Activated CD4-positive, alpha-beta memory T cell treated with anti-CD3 and anti-CD28 coated beads, Interleukin-2, amount 10 ng/mL, durations not matched to agents 7 days and 5 days (primary cell): ENCODE measurements at places on chromosomes 1 and 21. TPM values are rescaled to one million over a fixed set of nuclear protein-coding genes. Genes with fewer than 3 reads are reported as not detected.

DNA sequence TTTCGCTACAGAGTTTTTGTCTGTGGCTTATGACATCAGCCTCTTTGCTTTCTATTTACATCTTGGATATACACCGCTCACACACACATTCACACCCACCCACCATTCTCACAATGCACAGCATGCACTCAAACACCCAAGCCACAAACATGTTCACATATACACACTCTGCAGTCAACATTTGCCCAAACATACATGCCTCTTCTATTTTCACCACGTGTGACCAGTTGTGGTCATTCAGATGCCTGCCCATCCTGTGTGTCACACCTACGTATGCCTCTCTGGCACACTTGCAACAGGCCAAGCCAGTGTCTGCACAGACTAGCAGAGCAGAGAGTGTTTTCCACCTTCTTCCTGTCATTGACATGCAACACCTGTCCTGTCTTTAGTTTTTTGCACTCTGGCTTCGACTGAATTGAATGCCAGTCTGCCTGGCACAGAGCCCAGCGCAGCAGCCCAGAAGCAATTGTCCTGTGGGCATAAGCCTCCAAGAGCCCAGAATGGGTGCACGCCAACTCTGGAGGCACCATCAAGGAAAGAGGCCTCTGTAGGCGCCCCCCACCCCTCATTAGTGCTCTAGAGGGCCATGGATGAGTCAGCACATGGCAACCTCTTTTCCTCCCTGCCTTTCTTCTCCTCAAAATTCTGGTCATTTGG, 37.7 kb upstream of the LRRN2 start:
- H3K4me3 ChIP-seq: no peak overlapping the region
- DNase-seq: no peak

Gene PGLYRP3
- total RNA-seq: not detected

DNA sequence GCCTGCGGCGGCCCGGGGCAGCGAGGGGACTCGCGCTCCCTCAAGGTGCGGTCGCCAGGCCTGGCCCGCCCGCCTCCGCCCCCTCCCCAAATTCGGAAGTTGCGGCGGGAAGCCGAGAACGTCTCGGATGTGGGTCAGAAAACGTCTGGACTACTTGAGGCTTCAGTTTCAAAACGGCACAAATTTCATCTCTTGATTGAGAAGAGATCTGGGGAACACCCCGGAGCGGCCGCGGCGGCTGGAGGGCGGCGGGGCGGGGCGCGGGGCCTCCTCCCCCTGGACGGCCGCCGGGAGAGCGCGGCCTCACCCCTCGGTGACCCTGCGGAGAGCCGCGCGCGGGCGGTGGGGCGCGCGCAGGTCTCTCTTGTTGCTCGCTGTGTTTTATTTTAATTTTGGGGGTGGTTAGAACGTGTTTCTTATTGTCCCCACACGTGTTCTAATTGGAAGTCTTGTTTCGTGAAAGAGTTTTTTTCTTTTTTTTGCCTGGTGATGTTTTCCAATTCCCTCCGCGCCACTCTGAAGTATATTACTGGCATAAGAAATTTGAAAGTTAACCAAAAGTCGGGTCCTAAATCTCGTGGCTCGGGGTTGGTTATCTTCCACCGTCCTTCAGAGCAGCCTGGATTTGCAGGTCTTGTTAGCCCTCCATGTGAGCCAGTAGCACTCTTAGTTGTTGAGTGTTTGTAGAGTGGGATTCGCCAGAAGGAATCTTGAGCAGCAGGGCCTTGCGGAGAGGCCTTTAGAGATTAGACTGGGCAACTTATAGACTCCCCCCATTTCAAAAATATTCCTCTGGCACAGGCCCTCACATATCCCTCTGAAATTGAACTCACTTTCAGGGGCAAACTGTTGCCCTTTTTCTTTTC, 749 bp downstream of the PCBP3 start:
- H3K27ac ChIP-seq: no peak overlapping the region
- H3K27me3 ChIP-seq: peaks cover 31% of the 10 kb centered on the region
- H3K36me3 ChIP-seq: peaks cover 5% of the 10 kb centered on the region
- peak; percentile 35 for DNase-seq
- peak overlapping the region; percentile 69 for H3K4me3 ChIP-seq

Gene CPLANE2
- total RNA-seq: 8.7 TPM

DNA sequence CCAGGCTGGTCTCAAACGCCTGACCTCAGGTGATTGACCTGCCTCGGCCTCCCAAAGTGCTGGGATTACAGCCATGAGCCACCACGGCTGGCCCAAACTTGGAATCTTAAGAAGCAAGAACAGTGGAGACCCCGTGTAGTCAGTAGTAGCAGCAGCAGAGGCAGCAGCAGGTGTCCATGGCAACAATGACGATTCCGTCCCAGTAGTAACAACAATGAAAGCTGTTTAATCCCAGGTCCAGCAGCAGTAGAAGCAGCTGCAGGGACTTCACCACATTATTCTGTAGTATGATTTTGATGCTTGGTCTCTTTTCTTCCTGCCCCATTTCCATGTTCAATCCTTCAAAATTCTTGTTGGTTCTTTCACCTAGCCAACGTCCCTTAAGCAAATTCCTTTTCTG, 69.6 kb upstream of the KCTD3 start:
- H3K4me1 ChIP-seq: no peaks in the 10 kb centered on the region
- H3K27me3 ChIP-seq: no peaks in the 10 kb centered on the region
- H3K27ac ChIP-seq: no peak overlapping the region

GRCh38 chr1:228174482-228175315, 9.1 kb downstream of the IBA57 start:
- H3K27ac ChIP-seq: no peak overlapping the region
- no peaks in the 10 kb centered on the region for H3K27me3 ChIP-seq
- H3K36me3 ChIP-seq: no peaks in the 10 kb centered on the region
- no peak overlapping the region for H3K4me3 ChIP-seq

Gene C1orf185
- not detected for total RNA-seq

DNA sequence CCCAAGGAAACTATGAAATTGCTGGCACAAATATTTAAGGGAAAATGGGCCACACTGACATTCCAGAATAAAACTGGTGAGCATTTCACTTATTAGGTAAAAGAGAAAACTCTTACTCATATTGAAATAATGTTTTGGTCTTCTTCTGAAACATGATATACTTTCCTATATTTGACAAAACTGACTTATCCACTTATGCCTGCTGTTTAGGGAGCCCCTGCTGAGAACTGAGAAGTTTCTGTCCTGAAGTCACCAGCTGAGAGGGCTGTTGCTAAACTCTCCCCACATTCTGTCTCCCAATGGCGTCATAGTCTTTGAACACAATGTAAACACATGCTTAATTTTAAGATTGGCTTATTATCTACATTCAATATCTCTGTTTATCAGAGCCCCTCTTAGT, 46.8 kb upstream of the ZC3H11B start:
- peaks cover 4% of the 10 kb centered on the region for H3K27me3 ChIP-seq
- no peaks in the 10 kb centered on the region for H3K36me3 ChIP-seq
- H3K4me3 ChIP-seq: no peak overlapping the region
- peaks cover 4% of the 10 kb centered on the region for H3K4me1 ChIP-seq
- no peak overlapping the region for H3K27ac ChIP-seq

GRCh38 chr1:1069711-1070676, 4.1 kb downstream of the RNF223 start:
- H3K27ac ChIP-seq: no peak overlapping the region
- H3K4me3 ChIP-seq: no peak overlapping the region
- peaks cover 20% of the 10 kb centered on the region for H3K4me1 ChIP-seq
- H3K27me3 ChIP-seq: peaks cover 2% of the 10 kb centered on the region
- no peaks in the 10 kb centered on the region for H3K36me3 ChIP-seq

DNA sequence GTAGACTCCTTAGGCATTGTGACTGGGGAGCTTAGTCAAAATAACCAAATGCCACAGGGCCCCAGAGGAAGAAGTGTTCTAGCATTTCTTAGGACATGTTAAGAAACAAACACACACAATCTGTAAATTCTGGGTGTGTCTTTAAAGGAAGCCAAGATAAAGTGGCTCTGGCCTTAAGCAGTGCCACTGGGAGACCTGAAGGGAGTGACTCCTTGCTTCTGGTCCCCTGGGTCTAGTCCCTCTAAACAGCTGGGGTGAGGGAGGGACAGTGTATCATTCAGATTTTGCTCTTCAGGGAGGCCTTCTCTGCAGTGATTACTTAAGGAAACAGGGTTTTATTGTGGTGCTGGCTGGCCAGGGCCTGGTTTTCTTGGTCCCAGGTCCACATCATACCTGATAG, 9.1 kb upstream of the PROK1 start:
- no peaks in the 10 kb centered on the region for H3K36me3 ChIP-seq
- H3K27me3 ChIP-seq: peaks cover 10% of the 10 kb centered on the region
- no peak overlapping the region for H3K27ac ChIP-seq
- H3K4me3 ChIP-seq: no peak overlapping the region
- H3K4me1 ChIP-seq: no peaks in the 10 kb centered on the region
- DNase-seq: no peak

Gene RXFP4
- total RNA-seq: not detected

GRCh38 chr21:46340998-46341397, 17.0 kb downstream of the PCNT start:
- H3K4me1 ChIP-seq: peaks cover 4% of the 10 kb centered on the region
- peaks cover 57% of the 10 kb centered on the region for H3K36me3 ChIP-seq
- no peaks in the 10 kb centered on the region for H3K27me3 ChIP-seq
- H3K4me3 ChIP-seq: no peak overlapping the region
- H3K27ac ChIP-seq: no peak overlapping the region
- DNase-seq: no peak

GRCh38 chr1:179385510-179385909, 19.7 kb downstream of the AXDND1 start:
- H3K4me3 ChIP-seq: no peak overlapping the region
- H3K36me3 ChIP-seq: no peaks in the 10 kb centered on the region
- H3K27ac ChIP-seq: no peak overlapping the region
- H3K4me1 ChIP-seq: no peaks in the 10 kb centered on the region

GRCh38 chr1:170929835-170930554, 5.3 kb upstream of the MROH9 start:
- H3K27me3 ChIP-seq: peaks cover 3% of the 10 kb centered on the region
- no peak overlapping the region for H3K27ac ChIP-seq
- H3K4me3 ChIP-seq: no peak overlapping the region
- no peaks in the 10 kb centered on the region for H3K36me3 ChIP-seq

Gene SH3BGR
- total RNA-seq: 1.7 TPM

GRCh38 chr1:39720094-39720999, 18.3 kb upstream of the PPIE start:
- no peaks in the 10 kb centered on the region for H3K4me1 ChIP-seq
- H3K27ac ChIP-seq: no peak overlapping the region
- no peak for DNase-seq
- no peak overlapping the region for H3K4me3 ChIP-seq

Gene ANGPTL7
- total RNA-seq: not detected

Gene SYCP1
- total RNA-seq: not detected

GRCh38 chr1:219060798-219061197, 112.9 kb upstream of the LYPLAL1 start:
- no peaks in the 10 kb centered on the region for H3K4me1 ChIP-seq
- no peak for DNase-seq
- no peaks in the 10 kb centered on the region for H3K27me3 ChIP-seq

Gene TBX19
- total RNA-seq: 2.4 TPM

Gene HMGB4
- total RNA-seq: not detected

DNA sequence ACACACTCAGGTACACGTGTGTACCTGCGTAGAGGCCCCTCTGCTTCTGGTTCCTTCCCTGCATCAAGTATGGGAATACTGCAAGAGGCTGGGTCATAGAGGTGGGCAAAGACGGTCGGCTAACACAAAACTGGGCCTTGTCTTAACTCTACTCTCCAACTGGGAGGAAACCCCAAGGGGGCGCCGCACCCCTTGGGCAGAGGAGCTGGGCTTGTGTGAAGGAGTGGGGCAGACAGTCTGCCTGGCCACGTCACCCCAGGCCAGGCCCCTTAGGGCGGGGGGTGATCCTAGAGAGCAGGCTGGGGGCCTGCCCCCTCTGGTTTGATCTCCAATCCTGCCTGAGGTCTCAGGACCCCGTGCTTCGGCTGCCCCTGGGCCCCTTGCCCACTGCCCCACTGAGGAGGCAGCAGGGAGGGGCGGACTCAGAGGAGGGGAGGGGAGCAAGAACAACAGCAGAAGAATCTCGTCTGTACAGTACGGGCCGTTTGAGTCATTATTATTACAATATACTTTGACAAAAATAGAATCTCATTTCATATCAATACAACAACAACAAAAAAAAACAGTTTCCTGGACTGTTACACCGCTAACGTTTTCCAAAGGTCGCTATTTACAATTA, 34.7 kb downstream of the MEF2D start:
- peaks cover 21% of the 10 kb centered on the region for H3K4me1 ChIP-seq
- DNase-seq: no peak
- H3K36me3 ChIP-seq: peaks cover 17% of the 10 kb centered on the region
- no peak overlapping the region for H3K27ac ChIP-seq

Gene KRTAP19-1
- not detected for total RNA-seq

DNA sequence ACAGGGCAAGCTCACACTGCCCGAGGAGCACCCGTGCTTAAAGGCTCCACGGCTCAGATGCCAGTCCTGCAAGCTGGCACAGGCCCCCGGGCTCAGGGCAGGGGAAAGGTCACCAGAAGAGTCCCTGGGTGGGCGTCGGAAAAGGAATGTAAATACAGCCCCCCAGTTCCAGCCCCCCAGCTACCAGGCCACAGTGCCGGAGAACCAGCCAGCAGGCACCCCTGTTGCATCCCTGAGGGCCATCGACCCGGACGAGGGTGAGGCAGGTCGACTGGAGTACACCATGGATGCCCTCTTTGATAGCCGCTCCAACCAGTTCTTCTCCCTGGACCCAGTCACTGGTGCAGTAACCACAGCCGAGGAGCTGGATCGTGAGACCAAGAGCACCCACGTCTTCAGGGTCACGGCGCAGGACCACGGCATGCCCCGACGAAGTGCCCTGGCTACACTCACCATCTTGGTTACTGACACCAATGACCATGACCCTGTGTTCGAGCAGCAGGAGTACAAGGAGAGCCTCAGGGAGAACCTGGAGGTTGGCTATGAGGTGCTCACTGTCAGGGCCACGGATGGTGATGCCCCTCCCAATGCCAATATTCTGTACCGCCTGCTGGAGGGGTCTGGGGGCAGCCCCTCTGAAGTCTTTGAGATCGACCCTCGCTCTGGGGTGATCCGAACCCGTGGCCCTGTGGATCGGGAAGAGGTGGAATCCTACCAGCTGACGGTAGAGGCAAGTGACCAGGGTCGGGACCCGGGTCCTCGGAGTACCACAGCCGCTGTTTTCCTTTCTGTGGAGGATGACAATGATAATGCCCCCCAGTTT, 1.3 kb downstream of the CELSR2 start:
- H3K27me3 ChIP-seq: peaks cover 23% of the 10 kb centered on the region

GRCh38 chr1:20359451-20360330, 69.0 kb downstream of the VWA5B1 start:
- H3K36me3 ChIP-seq: no peaks in the 10 kb centered on the region
- peak; percentile 35 for DNase-seq
- H3K4me1 ChIP-seq: peaks cover 7% of the 10 kb centered on the region
- H3K4me3 ChIP-seq: no peak overlapping the region

Gene LAMB3
- total RNA-seq: 4.4 TPM

DNA sequence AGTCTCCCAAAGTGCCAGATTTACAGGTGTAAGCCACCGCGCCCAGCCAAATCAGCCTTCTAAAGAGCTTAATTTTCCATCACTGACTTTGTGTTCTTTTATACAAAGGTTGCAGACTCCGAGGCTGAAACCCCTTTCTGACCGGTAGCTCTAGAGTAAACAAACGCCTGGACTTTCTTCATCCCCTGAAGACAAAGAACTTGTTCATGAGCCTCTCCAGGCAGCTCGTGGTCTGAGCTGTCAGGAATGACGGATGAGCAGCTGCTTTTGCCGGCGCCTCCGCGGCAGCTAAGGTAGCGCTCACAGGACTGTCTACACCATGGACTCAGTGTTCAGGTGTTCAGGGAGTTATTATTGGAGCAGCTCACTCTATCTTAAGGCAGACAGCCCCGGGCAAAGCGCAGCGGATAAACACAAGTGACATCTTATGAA, 128.5 kb upstream of the ERRFI1 start:
- DNase-seq: no peak
- no peak overlapping the region for H3K27ac ChIP-seq
- peaks cover 9% of the 10 kb centered on the region for H3K36me3 ChIP-seq
- peaks cover 32% of the 10 kb centered on the region for H3K4me1 ChIP-seq
